ENCODE measurements at places on chromosomes 6 and 20.
A peak's percentile ranks its signal among the peaks of the same experiment; 100 is the strongest.

DNA sequence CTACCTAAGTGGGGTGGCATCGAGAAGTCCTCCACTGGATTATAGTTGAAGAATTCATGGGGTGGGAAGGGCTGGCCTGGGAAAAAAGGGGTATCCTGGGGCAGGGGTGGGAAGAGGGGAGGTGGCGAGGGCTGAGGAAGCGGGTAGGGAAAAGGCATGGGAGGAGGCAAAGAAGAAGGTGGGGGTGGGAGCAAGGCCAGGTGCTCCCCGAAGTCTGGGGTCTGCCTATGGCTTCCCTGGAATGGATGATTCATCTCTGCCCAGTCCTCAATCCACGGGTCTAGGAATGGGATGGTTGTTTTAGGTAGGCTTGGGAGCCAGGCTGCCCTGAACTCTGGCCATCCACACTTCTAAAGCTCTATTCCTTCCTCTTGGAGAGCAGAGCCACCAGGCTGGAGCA lies 4.4 kb downstream of the PCED1A start:
- DNase-seq, result no peak

- DNase-seq, result peak; percentile 27
Observed at GRCh38 chr6:81613606-81614005, 138.9 kb downstream of the TENT5A start.

DNA sequence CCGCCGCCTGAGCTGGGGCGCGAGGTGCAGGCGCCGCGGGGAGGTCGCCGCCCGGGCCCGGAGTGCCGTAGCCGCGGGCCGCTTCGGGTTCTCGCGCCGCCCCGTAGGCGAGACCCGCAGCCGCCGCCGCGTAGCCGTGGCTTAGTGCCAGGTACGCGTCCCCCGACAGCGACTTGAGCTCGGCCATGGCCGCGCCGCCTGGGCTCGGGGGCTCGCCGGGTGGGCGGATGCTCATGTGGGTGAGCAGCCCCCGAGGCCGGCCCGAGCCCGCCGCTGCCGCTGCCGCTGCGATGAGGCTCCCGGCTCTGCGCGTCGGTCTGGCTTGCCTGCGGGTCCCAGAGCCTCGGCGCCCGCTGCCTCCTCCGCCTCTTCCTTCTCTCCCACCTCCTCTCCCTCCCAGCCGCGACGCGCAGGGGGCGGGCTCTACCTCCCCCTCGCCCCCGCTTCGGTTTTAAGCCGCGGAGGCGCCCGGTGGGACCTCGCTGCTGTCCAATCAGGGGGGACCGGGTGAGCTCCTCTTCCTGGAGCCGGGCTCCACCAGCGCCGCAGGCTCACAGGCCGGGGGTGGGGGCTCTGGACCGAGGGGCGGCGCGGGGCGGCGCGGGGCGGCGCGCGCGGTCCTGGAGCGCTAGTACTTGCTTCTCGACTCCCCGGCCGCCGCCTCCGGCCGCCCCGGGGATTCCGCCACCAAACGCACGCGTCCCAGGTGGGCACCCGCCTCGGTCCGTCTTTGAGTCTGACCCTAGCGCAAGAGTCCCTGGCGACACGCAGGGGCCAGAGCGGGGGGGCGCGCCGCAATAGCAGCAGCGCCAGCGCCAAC lies at the start of gene BHLHE23:
TSS of gene BHLHE23 (minus strand) at position 425 of the 820 bp plus-strand sequence. CDS start at position 235, 190 bp downstream.
- no peak for DNase-seq

- no peak for DNase-seq
Observed at GRCh38 chr6:27977387-27977786, 20.3 kb downstream of the OR2B6 start.

GRCh38 chr20:25352746-25353145 lies 37.9 kb downstream of the ABHD12 start:
- no peak for DNase-seq

DNA sequence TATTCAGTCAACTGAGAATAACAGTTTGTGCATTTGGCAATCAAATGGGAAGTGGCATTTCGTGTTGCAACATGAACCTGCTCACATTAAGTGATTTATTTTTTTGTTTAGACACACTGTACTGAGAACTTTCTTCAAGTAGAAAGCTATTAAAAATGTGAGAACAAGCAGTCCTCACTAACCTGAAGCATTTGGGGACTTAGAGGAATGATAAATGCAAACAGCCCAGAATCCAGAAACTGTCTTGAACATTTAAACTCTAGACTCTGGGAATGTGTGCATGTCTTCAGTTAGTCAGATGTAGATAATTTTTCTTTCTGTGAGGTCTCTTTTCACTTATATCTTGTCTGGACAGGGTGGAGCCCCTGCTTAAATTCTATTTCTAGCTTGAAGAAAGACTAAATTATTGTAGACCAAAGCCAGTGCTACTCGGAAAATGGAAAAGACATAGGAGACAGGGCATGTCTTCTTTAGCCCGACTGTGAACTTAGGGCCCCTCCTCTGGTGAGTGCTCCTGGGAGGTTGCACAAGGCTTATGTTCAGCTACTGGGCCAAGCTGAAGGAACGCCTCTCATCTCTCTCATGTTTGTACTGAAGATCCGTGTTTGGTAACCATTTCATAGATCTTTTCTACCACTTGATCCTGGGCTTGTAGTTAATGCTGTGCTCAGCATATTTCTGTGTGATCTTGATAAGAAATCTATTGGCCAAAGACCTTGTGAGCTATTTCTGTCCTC lies 70.1 kb downstream of the SLX4IP start:
- DNase-seq, result no peak

- no peak for DNase-seq
Observed at GRCh38 chr6:143600821-143601220, 76.9 kb upstream of the PHACTR2 start.

- no peak for DNase-seq
Observed at GRCh38 chr6:7176208-7176607, 68.4 kb downstream of the RREB1 start.

GRCh38 chr6:134930463-134930862 lies 19.4 kb downstream of the ALDH8A1 start:
- no peak for DNase-seq

GRCh38 chr6:40852779-40853373 lies 186.1 kb downstream of the UNC5CL start:
- peak; percentile 14 for DNase-seq

DNA sequence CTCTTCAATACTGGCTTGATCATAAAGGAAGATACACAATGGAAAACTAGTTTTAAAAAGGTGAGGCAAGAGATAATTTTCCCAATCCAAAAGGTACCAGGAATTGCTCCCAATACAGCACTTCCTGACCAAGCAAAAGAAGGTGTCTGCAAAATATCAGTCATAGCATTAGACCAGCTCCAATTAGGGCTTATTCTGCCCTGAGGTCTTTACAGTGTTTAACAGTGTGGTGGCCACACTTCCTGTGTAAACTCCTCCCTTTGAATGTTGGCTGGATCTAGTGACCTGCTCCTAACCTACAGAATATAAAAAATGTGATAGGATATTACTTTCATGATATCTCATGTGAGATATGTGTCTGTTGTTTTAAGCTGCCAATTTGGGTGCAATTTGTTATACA lies 57.1 kb upstream of the BTN3A2 start:
- DNase-seq, result no peak

GRCh38 chr20:25574411-25574810 lies 10.9 kb downstream of the NINL start:
- DNase-seq, result no peak

DNA sequence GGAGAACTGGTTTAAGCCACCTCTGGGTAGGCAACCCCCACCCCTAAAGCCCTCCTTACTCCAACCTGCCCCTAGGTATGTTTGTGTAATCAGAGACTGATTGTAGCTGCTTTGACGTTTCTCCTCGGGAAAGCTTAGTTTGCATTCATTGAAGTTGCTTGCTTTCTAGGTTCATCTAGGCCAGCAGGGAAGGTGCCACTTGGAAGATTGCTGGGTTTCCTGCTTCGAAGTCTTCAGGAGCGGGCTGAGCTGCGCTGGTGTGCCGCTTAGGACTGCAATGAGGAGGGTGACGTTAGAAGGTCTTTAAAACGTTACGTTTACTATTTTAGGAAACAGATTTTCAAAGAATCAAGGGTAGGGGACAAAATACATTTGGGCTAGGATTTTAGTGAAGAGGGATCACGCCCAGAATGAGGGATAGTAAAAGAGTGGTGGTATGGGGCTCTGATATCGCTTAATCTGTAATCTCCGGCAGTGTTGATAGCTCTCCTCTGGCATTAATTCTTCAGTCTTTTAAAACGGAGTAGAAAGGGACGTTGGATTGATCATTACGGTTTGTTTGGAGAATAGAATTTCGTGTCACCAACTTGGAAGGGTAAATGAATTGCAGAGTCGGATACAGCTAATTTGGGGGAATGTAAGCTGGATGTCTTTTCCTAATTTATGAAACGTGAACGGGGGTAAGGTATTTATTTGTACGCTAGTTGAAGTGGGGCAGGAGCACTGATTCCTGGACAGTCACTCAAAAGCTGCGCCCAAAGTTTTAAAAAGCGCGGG lies 92.6 kb upstream of the PRDM1 start:
- no peak for DNase-seq

- DNase-seq, result peak; percentile 100
Observed at GRCh38 chr20:43938932-43939761, 24.5 kb downstream of the TOX2 start.

- DNase-seq, result no peak
Observed at GRCh38 chr6:133612459-133612858, 276.5 kb upstream of the TCF21 start.

GRCh38 chr6:117449549-117450439 lies 24.1 kb upstream of the ROS1 start:
- DNase-seq, result no peak

GRCh38 chr6:11207199-11207968 lies 25.1 kb downstream of the NEDD9 start:
- peak; percentile 98 for DNase-seq

GRCh38 chr6:47897247-47897646 lies 115.4 kb downstream of the OPN5 start:
- DNase-seq, result no peak

DNA sequence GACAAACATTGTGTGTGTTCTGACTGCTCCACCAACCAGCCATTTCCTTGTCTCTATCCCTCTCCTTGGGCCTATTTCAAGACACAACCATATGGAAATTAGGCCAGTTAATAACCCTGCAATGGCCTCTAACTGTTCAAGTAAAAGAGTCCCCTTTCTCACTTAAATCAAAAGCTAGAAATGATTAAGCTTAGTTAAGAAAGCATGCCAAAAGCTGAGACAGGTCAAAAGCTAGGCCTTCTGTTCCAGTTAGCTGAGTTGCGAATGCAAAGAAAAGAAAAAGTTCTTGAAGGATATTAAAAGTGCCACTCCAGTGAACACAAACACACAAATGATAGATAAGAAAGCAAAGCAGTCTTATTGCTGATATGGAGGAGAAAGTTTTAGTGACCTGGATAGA lies 22.5 kb downstream of the SERINC1 start:
- DNase-seq, result no peak

DNA sequence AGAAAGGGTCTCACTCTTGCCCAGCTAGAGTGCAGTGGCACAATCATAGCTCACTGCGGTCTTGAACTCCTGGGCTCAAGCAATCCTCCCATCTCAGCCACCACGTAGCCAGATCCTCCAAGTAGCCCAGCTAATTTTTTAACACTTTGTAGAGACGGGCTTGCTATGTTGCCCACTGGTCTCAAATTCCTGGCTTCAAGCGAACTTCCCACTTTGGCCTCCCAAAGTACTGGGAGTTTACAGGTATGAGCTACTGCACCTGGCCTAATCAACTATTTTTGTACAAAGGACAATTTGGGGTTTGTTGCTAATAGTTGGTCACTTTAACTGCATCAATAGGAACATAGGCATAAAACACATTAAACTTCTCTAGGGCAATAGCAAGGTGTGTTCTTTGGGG lies 29.9 kb upstream of the SYNCRIP start:
- no peak for DNase-seq

DNA sequence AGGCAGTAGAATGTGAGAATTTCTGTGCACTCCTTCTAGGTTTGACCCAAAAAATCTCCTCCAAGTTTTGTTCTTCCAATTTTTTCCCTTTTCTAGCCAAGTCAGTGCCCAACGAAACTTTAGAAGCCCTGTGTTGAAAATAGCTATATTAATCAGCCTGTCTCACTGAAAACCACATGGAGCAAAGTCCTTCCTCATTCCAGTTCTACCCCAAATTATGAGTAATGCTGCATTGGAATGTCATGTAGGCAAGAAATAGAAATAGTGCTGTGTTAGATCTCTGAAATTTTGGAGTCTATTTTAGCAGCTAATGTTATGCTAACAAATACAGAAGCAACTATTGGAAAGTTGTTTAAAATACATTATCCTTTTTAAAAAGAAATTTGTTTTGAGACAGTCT lies 725.5 kb downstream of the TBC1D32 start:
- no peak for DNase-seq

DNA sequence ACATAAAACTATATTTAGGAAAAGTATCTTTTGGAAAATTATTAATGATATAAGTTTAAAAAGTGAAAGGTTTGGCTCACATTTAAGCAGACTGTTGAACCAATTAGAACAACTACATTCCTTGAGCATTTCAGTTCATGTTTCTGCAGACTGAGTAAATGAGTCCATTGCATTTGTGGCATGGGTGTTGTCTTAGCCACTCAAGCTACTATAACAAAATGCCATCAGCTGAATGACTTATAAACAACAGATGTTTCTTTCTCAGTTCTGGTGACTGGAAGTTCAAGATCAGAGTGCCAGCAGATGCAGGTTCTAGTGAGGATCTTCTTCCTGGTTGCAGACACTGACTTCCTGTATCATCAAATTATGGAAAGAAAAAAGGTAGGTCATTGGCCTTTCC lies 67.1 kb upstream of the SLC2A12 start:
- DNase-seq, result no peak

GRCh38 chr6:142737368-142738034 lies 207.5 kb downstream of the HIVEP2 start:
- no peak for DNase-seq

GRCh38 chr20:13024596-13024995 lies 15.8 kb downstream of the SPTLC3 start:
- no peak for DNase-seq

- peak; percentile 79 for DNase-seq
Observed at GRCh38 chr6:116511424-116512110, at the start of gene CALHM5. CALHM5 (plus strand) TSS chr6:116511639; CDS start chr6:116511697, 58 bp downstream.

DNA sequence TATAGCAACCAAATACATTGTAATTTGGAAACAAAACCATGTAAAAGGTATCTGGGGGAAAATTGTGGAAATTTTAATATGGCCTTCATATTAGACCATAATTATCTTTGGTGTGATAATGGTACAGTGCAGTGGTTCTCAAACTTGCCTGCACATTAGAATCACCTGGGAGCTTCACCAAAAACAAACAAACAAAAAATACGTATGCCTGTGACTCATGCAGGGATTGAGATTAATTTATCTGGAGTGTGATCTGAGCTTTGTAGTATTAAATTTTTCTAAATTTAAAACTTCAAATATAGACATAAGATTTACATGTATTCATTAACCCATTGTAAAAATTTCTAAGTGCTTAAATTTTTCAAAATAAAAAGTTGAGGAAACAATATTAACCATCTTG lies 31.5 kb downstream of the ARHGAP18 start:
- no peak for DNase-seq
